NCI-H187 (cell line): ENCODE measurements at places on chromosomes 7 and 10.

DNA sequence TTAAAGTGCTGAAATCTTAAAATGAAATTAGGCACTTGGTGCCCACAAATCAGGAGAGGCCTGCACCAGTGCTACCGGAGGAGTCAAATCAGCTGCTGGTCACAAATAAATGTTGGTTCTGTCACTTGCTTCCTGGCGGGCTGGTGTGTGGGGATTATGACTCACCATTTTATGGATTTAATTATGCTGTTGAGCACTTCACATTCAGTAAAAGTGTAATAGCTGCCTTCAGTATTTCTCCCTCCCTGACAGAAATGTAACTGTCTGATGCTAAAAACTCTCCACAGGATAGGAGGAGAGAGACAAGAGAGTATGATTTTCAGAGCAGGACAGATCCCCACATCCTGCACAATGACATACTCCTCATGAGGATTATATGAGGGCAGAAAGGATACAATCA, 186.0 kb downstream of the JAZF1 start:
- no peak for DNase-seq

DNA sequence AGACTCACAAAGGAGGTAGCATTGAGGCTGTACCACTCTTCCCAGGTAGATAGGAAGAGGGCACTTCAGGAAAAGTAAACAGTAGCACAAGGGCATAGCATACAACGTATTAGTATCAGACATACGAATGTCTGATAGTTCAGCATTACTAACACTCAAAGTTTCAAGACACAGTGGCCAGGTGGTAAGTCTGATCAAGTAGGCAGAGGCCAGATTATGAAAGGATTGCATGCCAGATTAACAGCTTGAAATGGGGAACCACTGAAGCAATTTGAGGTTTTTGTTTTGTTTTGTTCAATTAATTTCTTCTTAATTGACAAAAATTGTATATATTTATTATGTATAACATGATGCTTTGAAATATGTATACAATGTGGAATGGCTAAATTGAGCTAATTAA, 45.7 kb upstream of the IL6 start:
- DNase-seq, result no peak

DNA sequence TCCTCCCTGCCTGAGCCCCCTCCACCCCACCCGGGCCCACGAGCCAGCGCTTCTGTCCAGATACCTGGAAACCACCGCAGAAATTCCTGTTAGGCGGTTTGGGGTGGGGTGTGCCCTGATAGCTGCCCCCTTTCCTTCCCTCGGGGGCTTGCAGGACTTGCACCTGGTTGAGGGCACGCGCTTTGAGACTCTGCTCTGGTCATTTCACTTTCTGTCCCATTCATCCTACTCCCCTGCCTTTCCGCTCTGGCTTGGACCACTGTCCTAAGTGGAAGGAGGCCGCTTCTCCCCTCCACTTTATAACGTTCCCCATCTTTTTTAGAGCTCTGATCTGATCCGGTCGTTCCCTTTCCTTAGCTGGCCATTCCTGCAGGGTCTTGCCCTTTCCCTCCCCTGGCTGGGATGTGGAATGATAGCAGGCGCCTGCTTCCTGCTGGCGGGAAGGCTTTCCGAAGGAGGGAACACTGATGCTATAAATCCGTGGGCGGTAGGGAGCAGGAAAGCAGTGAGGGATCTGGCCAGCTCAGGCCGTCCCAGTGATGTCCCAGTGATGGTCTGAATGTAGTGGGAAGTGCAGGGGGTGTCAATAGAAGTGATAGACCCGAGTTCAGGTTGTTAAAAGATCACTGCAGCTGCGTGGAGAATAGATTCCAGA, 852 bp upstream of the PRKAR1B start:
- DNase-seq, result no peak

- DNase-seq, result no peak
Observed at GRCh38 chr10:35691522-35692236, 49.6 kb upstream of the FZD8 start.

DNA sequence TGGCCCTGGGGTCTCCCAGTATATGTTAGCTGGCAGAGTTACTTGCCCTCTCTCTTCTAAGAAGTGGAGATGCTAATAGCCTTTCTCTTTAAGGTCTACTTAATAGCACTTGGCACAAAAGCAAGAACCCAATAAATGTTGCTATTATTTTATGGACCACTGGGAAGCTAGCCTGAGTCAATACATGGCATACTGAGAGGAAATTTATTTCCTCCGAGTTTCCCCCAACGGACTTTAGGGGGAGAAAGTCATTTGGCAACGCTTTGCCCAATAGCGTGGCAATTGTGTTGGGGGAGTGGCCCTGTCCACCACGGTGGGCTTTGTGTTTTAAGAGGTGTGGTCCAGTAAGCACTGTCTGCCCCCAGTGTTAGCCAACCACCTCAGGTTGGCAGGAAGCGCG, 87.4 kb upstream of the SMNDC1 start:
- DNase-seq, result no peak

GRCh38 chr10:10056961-10057360, 960.7 kb upstream of the CELF2 start:
- no peak for DNase-seq

DNA sequence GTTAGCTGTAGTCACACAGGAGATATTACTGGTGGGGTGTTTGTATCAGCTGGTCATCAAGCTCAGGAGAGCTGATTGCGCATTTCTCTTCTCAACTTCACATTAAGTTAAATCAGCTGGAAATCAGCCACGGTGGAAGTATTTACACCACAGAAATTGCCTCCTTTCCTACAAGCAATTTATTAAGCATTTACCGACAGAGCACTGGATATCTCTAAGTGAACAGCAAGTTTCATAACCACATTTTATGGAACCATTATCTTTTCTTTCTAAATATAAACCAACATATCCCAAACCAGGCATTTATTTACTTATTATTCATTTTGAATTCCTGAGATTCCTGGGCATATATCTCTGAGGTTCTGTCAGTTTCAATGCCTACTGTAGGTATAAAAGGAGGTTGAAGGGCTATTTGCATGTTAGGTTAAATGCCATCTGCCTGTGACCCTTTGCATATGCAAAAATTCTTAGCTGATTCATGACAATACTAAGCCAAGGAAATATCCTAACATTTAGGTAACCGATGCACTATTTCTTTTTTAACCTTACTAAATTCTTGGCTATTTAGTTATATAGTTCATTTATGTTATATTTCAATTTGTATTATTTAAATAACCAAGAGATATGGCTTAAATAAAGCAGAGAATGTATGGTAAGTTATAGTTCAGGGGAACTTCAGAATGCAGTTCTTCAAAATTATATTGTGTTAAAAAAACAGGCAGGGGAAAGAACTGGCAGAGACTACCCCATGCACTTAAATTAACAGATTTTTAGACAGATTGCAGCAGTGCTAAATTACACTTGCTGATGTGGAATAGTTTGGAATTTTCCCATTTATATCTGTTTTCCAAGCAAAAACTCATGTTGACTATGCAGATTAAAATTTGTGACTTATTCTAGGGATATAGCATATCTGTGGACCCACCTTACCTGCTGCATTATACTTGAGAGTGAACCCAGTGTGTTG, 56.8 kb downstream of the DYNC1I1 start:
- no peak for DNase-seq

DNA sequence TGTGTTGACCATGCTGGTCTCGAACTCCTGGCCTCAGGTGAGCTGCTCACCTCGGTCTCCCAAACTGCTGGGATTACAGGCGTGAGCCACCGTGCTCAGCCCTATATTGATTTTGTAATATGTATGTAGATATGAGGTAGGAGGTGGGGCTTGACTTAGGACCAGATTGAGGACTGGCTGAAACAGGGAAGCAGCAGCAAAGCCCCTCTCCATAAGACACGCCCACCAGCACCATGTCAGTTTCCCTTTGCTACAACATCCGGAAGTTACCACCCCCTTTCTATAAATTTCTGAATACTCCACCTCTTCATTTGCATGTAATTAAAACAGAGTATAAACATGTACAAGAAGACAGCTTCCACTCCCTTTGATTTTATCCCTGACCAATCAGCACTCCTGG, 47.9 kb upstream of the MYL10 start:
- no peak for DNase-seq
